ENCODE measurements at places on chromosomes 16 and 17.

- no peak for DNase-seq
Measured at GRCh38 chr16:82177555-82177954, 7.5 kb upstream of the MPHOSPH6 start.

- no peak for DNase-seq
Measured at GRCh38 chr17:38881600-38882191, 11.8 kb downstream of the LASP1 start.

- no peak for DNase-seq
Measured at GRCh38 chr17:82287868-82288801, 14.6 kb upstream of the CSNK1D start.

- DNase-seq: no peak
Measured at GRCh38 chr16:1428511-1428910, 2.4 kb upstream of the PERCC1 start.

DNA sequence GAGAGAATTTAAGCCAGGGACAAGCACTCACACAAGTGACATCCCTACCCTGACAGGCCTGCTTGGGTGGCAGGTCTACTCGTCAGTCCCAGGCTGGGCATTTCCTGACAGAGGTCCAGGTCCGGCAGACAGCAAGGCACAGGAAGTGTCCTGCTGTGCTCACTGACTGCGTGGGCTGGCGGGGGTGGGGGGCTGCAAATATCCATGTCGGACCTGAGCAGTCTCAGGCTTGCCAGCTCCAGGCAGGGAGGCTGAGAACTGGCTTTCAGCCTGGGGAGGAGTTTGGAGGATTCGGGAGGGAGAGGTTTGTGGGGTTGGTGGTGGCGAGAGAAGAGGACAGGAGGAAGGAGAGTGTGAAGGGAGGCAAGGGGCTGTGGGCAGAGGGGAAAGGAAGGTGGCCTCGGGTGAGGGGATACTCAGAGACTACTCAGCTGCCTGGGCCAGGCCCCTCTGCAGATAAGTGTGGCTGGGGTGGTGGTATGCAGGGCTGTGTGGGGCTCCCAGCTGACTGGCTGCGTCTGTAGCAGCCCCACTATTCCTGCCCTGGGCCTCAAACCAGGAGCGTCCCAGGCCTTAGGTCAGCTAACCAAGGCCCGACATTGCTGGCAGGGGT is 7.8 kb downstream of the HIC1 start:
- DNase-seq: no peak

DNA sequence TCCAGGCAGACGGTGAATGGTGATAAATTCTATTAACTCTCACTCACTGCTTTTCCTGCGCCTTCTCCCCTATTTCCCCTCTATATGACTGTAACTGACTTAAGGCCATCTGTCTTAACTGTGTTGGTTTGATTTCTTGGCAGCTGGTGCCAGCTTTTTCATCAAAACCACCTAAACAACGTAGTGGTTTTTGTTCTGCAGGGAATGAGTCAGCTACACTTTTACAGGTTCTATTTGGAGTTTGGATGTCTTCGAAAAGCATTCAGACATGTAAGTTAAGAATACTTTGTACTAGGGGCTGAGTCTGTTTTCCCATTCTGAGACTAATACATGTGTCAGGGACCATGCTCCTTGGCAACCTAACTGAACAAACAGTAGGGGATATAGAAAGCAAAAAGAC is 8.5 kb downstream of the REXO5 start:
- DNase-seq: no peak

DNA sequence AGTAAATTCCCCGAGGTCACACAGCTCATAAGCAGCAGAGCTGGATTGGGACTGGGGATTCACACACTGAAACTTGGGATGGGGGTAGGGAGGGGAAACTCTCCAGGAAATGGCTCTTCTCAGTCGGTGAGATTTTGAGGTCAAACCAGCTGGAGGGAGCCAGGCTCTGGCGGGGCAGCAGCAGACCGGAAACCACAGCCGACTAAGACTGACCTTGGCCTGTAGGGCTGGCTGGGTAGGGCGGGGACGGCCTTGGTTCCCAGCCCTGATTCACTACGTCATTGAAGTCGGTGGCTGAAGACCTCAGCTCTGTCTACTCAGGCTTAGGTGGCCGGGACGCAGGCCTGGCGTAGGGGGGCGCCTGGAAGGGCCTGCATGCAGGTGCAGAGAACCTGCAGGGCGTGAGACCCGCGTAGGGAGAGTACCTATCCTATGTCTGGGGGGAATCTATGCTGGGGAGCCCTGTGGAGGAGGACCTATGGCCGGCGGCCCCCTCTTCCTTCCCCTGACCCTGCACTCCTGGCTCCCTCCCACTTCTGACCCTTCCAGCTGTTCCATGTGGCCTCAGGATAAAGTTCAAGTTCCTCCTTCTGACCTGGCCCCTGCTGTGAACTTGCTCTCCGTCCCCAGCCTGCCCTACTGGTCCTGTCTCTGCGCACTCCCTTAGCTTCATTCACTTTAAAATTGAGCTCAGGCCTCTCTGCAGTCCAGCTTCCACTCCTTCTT is 11.9 kb upstream of the SLC4A1 start:
- DNase-seq: no peak

DNA sequence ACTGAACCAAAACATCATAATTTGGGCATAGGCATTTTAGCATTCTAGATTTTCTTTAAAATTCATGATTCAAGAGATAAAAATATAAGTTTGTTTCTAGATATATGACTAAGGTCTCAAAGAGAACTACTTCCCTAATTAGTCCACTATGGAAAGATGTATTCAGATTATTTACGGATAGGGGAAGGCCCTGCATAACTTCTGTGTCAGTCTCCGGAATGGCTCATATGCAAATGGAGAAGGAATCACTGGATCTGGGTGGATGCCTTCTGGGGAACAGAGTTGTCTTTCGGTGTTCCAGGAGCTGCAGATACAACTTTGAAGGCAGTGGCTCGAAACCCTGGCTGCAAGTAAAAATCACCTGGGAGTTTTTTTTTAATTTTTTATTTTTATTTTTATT is 17.1 kb upstream of the WFIKKN2 start:
- DNase-seq: no peak

DNA sequence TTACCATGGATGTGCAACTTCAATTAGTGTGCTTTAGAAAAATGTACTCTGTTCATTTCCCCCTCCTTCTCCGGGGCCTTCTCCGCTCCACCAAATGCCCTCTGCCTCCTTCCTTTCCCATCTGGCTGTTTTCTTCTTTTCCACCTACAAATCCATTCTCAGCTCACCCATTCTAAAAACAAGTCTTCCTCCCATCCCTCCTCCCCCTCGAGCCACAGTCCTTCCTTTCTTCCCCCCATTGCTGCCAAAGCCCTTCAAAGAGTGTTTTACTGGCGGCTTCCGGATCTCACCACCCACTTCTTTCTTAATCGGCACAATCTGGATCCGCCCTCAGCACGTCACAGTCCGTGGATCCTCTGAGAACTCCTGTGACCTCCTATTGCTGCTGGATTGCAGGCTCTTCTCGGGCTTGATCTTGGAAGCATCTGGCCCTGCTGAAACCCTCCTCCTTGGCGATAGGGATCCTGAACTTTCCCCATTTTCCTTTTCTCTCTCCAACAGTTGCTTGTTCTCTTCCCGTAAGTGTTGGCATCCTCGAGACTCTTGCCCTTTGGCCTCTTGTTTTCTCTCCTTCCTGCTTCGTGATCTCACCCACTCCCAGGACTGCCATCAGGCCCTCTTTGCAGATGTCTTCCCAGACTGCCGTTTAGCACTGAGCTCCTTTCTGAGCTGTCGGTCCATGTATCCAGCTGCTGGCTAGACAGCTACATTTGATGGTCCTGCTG is 36.0 kb upstream of the FBXO47 start:
- DNase-seq: peak; percentile 7

- DNase-seq: no peak
Measured at GRCh38 chr17:77634710-77635109, 323.8 kb upstream of the TNRC6C start.

DNA sequence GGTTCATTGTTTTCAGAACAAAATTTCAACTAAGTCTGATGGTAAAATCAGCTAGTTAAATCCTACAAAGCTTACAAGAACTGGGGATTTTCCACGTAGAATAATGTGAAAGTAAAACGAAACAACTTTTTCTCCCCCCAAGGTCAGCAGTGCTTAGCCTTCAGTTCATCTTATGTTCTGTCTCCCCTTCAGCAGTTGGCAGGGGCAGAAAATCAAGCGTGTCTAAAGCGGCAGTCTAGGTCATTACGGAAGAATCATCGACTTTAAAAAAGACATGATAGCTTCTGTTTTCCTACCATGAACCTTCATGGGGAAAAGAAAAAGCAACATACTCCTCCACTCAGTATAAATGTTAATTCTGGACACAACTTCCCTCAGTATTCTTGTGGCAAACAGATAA is 50.7 kb downstream of the GNA13 start:
- DNase-seq: no peak

- no peak for DNase-seq
Measured at GRCh38 chr17:61487161-61487988, 35.2 kb downstream of the TBX4 start.

- no peak for DNase-seq
Measured at GRCh38 chr16:15548482-15548891, 94.5 kb downstream of the MARF1 start.

GRCh38 chr17:45231481-45232116 is 9.9 kb downstream of the FMNL1 start:
- DNase-seq: no peak

GRCh38 chr17:59413014-59413766 is 81.7 kb downstream of the YPEL2 start:
- DNase-seq: no peak

DNA sequence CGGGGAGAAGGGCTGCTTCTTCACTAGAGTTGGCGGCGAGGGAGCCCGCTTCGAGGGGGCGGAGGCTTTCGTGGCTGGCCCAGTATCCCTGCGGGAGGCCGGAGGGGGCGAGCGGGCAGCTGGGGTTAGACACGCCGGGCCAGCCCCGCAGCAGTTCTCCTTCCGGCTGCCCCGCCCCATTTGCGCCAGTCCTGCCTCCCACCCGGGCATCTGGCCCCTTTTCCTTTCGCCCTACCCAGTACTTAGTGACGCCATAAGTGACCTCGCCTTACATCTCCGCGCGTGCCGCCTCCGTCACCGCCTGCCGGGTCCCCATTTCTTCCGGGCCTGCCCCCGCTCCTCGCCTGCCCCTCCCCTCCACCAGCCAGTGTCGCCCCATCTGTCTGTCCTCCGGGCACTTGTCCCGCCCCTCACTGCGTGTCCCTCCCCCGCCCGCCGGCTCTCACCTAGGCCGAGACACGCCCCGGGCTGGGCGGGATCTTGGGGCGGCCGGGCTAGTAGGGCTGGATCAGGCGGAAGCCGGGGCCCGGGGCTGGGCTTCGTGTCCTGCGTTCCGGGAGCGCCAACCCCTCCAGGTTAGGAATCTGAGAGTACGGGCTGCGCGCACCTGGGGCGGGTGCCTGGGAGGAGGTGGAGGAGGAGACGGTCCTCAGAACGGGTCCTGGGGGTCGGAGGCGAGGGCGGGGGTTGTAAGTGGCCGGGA is 14.3 kb downstream of the SPATA32 start:
- DNase-seq: peak; percentile 90

- no peak for DNase-seq
Measured at GRCh38 chr16:11470676-11471415, 115.9 kb downstream of the LITAF start.

DNA sequence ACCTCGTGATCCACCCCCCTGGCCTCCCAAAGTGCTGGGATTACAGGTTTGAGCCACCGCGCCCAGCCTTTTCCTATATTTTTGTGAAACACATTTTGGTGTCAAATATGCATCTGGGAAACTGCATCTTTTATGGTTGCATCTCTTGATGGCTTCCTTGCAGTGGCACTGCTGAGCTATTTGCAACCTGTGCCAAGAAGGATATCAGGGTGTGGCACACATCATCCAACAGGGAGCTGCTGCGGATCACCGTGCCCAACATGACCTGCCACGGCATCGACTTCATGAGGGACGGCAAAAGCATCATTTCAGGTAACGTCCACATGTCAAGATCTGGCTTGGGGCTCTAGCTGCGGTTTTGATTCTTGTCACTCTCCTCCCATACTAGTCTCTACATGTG is 16.8 kb upstream of the USP43 start:
- DNase-seq: no peak

GRCh38 chr16:17470182-17470907 is 415 bp downstream of the XYLT1 start:
- DNase-seq: no peak

DNA sequence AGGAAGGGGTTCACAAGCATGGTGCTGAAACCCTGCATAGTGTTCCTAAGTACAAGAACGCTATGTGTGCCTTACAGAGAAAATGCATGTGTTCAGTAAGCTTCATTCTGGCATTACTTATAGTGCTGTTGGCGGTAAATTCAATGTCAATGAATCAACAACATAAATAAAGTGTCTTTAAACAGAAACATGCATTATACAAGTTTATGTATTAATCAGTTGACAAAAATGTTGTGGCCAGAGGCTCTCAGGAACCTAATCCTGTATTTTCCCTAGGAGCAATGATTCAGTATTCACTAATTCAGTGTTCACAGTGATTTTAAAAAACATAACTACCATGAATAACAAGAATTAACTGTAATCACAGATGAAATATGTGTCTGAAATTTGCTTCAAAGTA is 47.1 kb upstream of the MYOCD start:
- no peak for DNase-seq

- no peak for DNase-seq
Measured at GRCh38 chr17:43033948-43034881, 9.2 kb downstream of the RND2 start.

DNA sequence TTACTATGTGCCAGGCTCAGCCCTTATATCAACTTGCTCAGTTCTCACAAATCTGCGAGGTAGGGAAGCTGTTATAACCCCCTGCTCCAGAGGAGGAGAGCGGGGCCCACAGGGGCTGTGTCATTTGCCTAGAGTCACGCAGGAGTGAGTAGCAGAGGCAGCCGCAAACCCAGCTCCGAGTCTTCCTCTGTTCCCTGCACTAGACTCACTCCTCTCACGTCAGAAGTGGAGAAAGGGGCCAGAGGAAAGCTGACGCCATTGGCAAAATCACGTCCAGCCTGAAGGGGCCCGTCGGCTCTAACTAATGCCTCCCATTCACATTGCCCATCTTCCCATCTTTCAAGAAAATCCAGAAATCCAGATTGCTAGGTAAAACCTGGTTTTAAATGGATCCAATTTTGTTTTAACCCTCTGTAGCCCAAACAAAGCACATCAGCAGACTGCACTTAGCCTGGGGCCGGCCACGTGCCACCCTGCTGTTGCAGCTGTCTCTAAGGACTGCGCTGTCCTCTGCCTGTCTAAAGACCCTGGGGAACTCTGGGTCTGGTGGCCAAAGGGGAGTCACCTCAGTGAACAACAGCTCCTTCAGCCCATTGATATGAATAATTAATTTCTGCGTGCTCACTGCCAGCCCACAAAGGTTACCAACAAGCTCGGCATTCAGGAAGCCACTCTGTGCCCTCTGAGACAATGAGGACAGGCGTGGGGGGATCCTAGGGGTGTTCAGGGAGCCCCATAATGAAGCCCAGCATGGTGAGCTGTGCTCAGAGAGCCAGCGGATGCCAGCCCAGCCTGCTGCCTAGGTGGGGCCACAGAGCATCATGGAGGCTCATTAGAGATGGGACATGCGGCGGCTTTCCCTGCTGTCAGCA is 36.7 kb upstream of the ABR start:
- DNase-seq: no peak

Data from stimulated activated CD8-positive, alpha-beta memory T cell treated with anti-CD3 and anti-CD28 coated beads, Interleukin-4, amount 100 ng/mL, for 4 hours (primary cell).